ENCODE measurements at places on chromosomes 2 and 18. TPM values are rescaled to one million over a fixed set of nuclear protein-coding genes. Genes with fewer than 3 reads are reported as not detected.

Gene DSG1
- not detected for total RNA-seq

DNA sequence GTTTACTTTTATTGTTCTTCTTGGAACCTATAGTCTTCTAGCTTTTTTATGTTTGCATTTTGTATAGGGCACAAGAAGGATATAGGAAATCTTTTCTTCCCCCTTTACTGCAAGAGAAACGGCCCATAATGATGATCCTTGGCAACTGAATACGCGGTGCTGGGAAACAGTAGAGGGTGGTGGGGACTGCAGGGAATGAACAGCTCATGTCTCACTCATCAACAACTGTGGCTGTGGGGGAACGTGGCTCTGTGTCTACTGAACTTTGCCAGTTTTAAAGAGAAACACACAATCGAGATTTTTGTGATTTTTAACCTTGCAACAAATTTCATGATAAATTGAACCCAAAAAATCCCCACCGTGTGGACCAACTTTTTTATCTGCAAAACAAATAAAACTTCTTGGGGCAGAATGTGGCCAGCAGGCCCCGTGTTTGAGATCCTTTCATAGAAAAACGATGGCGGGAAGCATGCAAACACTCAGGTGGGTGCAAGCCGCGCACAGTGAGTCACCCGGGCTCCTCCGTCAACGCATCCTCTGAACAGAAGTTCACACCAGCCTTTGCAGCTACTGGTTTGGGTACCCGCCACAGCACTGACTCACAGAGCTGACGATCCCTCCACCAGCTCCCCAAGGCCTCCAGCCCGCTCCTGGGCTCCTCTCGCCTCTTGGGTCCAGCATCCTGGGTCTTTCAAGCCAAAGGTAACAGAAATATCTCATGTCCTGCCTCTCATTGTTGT, 149.3 kb downstream of the COL6A3 start:
- DNase-seq: no peak

Gene NFU1
- 94.2 TPM for total RNA-seq

Gene PROC
- total RNA-seq: not detected

DNA sequence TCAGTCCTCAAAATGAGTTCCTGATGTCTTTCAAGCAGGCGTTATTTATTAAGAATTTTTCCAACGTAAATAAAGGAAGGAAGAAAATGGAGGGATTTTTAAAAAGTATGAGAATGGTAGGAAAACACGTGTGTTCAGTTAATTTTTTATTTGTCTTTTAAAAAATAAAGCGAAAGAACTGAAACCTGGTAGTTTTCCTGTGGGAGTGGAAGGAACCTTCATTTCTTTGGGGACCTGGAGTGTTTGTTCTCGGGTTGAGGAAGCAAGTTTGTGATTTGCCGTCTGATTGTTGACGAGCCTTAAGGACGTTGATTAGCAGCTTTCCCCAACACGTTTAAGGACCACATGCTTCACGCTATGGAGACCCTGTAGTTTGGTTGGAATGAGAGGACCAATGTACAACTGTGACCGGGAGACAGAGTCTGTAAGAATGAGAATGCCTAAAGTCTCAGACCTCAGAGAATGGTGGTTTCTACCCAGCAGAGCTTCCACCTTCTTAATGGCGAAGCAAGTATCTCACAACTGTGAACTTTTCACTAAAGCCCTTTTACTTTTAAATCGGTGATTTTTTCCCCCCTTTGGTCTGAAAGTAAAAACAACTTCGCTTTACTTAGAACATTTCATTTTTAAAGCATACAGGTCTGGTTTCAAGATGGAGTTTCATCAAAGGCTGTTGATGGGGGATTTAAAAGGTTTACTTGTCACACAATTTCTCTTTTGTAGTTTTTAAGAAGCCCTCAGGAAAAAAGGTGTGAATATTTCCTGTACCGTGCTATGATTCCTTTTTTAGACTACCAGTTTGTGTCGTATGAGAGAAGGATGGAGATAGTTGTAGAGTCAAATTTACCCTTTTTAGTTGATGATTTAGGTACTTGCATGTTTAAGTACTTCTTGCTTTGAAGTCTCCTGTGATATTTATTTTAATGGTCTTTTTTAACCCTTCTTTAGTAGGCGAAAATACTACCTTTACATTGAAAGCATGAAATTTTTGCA, 1.4 kb downstream of the TTC39C start:
- DNase-seq: no peak

DNA sequence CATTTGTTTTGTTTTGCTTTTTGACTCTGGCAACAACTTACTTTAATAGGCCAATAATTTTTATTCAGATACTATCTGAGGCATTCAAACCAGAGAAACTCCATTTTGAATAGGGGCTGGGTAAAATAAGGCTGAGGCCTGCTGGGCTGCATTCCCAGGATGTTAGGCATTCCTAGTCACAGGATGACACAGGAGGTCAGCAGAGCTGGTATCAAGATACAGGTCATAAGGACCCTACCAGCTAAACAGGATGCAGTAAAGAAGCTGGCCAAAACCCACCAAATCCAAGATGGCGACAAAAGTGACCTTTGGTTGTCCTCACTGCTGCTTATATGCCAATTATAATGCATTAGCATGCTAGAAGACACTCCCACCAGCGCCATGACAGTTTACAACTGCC, 102.2 kb upstream of the XPO1 start:
- no peak for DNase-seq

DNA sequence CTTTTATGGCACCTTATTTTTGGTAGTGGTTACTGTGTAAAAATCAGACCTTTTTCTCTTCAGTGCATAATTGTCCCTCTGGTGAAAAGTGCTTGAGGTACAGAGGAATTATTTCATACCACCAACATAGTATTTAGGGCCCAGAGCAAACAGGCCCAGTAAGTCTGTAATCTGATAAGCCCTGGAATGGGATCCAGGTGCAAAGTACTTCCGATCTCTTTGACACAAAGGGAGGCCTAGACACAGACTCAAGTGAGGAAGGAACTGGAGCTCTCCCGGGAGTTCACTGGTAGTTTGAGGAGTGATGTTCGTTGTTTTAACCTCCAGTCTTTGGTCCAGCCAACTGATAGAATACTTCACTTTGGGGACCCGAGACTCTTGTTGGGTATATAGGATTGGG, 57.4 kb downstream of the RAB31 start:
- no peak for DNase-seq

Gene PRKAG3
- not detected for total RNA-seq

All from mesenteric fat pad (tissue), 1 donor.